ENCODE measurements at places on chromosomes 4 and X.
A peak's percentile ranks its signal among the peaks of the same experiment; 100 is the strongest.

- no peak for DNase-seq
Measured at GRCh38 chr4:83850435-83850834, 314.5 kb downstream of the GPAT3 start.

- DNase-seq: no peak
Measured at GRCh38 chr4:41133454-41134018, 80.8 kb downstream of the APBB2 start.

GRCh38 chrX:70141373-70141772, 8.1 kb downstream of the IGBP1 start:
- DNase-seq: no peak

GRCh38 chrX:123607270-123607669, 125.6 kb downstream of the THOC2 start:
- DNase-seq: no peak

- DNase-seq: no peak
Measured at GRCh38 chr4:129645461-129645860, 549.5 kb downstream of the C4orf33 start.

GRCh38 chr4:29390921-29391320, 1329.2 kb upstream of the PCDH7 start:
- no peak for DNase-seq

GRCh38 chr4:76585897-76586360, 150.9 kb downstream of the SHROOM3 start:
- DNase-seq: no peak

GRCh38 chrX:40646489-40647306, 663 bp downstream of the CXorf38 start:
- peak; percentile 5 for DNase-seq

- no peak for DNase-seq
Measured at GRCh38 chr4:14446311-14446710, 556.0 kb upstream of the CPEB2 start.

- no peak for DNase-seq
Measured at GRCh38 chrX:106672527-106672926, 54.0 kb upstream of the RNF128 start.

DNA sequence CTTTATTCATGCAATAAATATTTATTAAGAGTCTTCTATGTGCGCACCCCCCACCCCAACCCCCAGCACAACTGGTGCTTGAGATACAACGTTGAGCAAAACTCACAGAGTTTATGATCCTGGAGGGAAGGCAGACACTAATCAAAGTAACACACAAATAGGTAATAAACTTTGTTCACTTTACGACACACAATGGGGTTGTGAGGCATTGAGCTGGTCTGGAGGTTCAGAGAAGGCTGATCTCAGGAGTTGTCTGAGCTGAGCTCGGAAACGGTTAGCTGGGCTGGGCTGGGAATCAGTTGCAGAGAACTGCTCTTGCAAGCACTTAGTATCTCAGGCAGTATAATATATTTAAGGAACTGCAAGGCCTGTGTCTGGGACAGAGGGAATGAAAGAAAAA, 238.5 kb downstream of the SCFD2 start:
- no peak for DNase-seq

- DNase-seq: no peak
Measured at GRCh38 chrX:16934185-16934584, 12.3 kb upstream of the REPS2 start.

GRCh38 chr4:148692242-148692641, 250.0 kb upstream of the NR3C2 start:
- DNase-seq: no peak

DNA sequence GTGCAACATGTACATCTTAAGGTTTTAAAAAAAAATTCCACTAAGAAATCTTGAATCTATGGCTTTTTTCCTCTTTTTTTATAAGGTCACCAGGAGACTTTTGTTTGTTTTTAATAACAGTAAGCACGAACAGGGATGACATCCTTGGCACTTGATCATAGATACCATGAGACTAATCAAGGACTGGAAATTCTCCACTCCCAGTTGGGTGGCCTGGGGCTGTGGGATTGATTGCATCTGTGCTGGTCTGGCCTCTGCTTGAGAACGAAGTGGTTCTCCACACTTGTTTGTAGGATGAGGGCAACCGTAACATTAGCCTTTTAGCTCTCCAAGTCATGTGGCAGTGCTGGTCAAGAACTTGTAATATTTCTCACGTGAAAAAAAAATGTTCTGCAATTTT, 35.4 kb downstream of the SNX25 start:
- DNase-seq: no peak
